NCI-H2081 treated with DMSO at 0.1 percent for 48 hours (cell line): ENCODE measurements at places on chromosomes 5 and 9.
A peak's percentile ranks its signal among the peaks of the same experiment; 100 is the strongest.

- DNase-seq = no peak
Measured at GRCh38 chr9:108642871-108643270, 212.9 kb downstream of the ACTL7B start.

- no peak for DNase-seq
Measured at GRCh38 chr9:21669701-21670100, 132.7 kb upstream of the MTAP start.

GRCh38 chr9:129391221-129391661 lies 213.2 kb upstream of the IER5L start:
- no peak for DNase-seq

DNA sequence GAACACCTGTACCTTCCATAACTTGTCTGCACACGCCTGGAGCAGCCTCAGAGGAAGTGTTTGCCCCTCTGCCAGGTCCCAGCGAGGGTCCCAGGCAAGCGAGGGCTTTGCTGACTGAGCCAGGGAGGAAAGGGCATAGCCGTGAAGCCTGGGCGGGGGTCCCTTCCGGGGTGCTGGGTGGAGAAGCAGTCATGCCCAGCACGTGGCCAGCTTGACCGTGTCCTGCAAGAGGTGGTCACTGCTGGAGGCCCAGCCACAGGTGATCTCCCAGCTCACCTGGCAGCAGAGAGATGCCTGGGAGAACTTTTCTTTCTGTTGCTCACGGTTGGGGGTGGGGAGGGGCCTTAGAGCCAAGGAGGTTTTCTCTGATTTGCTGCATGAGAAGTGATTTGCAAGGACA lies 195.3 kb downstream of the CACNA1B start:
- no peak for DNase-seq

GRCh38 chr9:71858102-71858798 lies 52.7 kb downstream of the ABHD17B start:
- no peak for DNase-seq

DNA sequence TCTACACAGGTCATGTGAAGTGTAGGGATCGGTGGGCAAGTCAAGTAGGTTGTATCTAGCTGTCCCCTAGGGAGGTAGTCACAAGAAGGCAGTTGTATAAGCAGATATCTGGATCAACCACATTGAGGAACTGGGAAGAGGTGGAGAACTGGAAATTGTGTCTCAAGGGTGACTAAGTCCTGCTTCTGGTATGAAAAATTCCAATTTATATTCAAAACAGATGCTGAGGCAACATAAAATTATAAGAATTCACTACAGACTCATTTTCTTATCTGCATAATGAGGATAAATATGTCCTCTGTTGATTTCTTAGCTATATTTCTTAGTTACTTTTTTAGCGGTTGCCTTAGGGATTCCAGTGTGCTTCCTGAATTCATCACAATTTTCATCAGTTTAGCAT lies 46.8 kb downstream of the GALNT12 start:
- DNase-seq = no peak

DNA sequence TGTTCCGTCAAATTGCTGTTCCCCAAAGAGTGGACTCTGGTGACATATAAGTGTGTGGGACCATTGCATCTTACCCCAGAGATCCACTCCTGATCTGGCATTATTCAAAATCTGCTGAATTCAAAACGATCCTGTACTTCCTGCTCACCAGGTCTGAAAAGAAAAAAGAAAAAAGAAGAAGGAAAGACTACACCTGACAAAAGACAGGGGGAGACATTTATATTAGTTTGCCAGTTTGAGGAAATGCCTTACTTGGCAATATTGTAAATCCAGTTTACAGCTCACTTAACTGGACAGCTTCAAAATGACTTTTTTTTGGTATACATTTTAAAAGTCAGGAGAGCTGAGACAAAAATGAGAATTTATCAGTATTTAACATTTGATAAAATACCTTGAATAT lies 15.0 kb upstream of the GRHPR start:
- no peak for DNase-seq

GRCh38 chr9:113511856-113512761 lies 48.6 kb downstream of the RGS3 start:
- DNase-seq = no peak

DNA sequence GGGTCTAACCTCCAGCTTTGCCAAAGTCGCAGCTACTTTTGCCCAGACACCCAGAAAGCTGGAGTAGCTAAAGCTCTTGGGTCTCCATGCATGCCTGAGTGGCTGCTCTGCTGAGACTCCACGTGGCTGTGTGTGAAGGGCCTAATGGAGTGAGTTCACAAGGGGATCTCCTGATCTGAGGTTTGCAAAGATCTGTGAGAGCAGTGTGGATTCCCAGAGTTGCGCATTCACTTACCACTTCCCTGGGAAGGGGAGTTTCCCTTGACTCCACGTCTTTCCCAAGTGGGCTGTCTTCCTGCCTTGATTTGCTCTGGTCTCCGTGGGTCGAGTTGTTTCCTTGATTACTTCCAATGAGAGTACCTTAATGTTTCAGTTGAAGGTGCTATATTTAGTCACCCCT lies 17.6 kb upstream of the CDKN2B start:
- no peak for DNase-seq

DNA sequence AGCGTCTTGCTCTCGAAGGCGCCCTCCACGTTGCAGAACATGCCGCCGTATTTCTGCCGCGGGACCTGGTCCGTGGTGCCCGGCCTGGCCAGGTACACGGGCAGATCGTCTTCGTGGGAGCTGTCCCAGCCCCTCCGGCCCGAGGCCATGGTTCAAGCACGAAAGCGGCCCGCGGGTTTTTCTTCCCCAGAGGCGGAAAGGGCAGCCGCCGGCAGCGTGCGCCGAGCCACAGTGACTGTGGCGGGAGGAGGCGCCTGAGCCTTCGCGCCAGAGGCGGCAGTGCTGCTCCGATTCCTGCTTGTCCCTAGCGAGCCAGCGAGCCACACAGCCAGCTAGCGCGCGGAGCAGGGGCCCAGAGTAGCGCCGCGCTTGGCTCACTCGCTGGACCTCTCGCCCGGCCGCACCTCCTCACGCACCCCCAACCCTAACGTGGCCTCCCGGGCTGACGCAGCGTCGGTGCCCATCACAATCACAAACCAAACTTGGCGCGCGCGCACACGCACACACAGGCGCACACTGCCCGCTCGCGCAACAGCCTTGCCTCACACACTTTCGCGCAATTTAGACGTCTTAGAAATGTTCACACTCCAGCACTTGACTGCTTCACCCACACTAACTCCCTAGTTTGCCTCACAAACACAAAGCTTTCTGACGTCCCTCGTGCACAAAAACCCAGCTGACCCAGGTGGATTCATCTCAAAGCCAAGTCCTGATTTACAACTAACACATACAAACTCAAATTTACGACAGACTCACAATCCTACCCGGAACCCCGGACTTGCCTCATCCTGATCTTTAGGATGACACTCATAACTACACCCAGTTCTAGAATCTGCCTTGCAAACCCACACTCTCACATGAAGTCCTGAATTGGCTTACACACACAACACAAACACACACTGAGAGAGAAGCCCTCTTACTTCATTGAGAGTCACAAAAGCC lies at the start of gene DPYSL3:
Gene DPYSL3, minus strand, starts transcription at position 359 of the 942 bp plus-strand sequence. Its CDS starts 210 bp downstream, at position 149.
- DNase-seq = peak; percentile 34

GRCh38 chr5:73297430-73297829 lies 124.4 kb downstream of the TMEM174 start:
- no peak for DNase-seq

GRCh38 chr9:82091100-82091499 lies 102.5 kb downstream of the SPATA31D1 start:
- no peak for DNase-seq

- DNase-seq = no peak
Measured at GRCh38 chr9:12876872-12877271, 102.1 kb downstream of the LURAP1L start.

- no peak for DNase-seq
Measured at GRCh38 chr5:34411470-34412346, 244.4 kb upstream of the RAI14 start.

GRCh38 chr5:73591102-73591695 lies 25.7 kb downstream of the UTP15 start:
- DNase-seq = peak; percentile 36

- no peak for DNase-seq
Measured at GRCh38 chr5:130571076-130571475, 594.0 kb downstream of the HINT1 start.

DNA sequence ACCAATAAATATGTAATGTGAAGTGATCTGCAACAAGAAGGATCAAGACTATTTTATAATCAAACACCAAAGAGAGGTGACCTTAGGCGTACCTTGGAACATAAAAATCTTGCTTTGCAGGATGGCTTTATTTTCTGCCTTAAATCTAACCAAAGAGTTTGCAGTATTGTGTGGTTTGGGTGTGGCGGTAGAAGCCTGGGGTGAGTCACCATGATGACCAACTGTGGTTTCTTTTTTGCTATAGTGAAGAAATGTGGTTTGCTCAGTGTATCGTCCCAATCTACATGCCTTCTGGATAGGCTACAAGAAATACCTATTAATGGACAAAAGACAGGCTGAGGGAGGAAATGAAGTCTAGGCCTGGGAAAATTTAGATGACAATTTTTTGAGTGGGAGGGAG lies 5.1 kb upstream of the CAST start:
- no peak for DNase-seq

GRCh38 chr5:40634154-40634553 lies 45.6 kb upstream of the PTGER4 start:
- no peak for DNase-seq

DNA sequence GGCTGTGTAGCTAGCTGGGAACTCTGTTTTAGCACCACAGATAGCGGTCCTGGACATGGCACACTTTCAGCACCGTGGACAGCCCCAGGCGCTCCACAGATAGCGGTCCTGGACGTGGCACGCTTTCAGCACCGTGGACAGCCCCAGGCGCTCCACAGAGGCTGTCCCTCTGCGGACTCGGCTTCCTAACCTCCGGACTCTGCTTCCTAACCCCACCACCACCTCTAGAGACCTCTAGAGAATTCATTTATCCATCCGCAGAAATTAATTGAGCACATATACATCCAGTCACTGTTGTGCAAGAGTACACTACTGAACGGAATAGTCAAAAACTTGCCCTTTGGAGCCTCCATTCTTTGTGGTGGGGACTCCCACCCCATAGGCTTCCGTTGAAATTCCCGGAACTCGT lies 27.4 kb downstream of the UNC5A start:
- DNase-seq = no peak

DNA sequence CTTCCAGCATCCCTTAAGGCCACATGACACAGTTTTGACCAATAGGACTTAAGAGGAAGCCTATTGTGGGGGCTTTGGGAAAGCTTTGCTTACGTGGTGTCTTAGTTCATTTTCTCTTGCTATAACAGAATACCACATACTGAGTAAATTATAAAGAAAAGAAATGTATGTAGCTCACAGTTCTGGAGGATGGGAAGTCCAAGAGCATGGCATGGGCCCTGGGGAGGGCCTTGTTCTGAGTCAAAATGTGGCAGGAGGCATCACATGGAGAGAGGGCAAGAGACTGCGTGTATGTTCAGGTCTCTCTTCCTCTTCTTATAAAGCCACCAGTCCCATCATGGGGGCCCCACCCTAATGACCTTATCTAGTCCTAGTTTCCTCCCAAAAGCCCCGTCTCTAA lies 68.6 kb upstream of the CPEB4 start:
- DNase-seq = no peak

DNA sequence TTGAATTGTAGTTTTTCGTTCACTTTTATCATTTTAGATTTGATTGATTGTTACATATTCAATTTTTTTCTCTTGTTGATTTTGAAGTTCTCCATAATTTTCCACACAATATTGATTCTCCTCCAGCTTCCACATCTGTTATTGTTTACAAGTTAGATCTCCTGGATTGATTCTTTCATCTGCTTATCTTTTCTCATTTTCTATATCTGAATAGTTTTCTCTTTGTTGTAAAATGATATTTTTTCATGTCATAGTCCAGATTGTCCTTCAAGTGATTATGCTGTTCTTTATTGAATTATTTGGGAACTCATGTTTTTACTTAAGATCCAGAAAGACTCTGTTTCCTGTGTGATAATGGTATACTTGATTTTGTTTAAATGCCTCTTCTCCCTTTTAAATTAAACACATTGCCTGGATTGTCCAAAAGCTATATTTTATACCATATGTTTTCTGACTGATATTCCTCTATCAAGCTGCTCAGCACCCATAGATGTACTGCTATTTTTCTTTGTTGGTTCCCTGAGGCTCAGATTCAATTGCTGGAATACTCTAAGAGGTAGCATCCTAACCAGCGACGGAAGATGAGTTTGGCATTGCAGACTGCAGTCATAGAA lies 206.6 kb upstream of the PRR16 start:
- DNase-seq = no peak

DNA sequence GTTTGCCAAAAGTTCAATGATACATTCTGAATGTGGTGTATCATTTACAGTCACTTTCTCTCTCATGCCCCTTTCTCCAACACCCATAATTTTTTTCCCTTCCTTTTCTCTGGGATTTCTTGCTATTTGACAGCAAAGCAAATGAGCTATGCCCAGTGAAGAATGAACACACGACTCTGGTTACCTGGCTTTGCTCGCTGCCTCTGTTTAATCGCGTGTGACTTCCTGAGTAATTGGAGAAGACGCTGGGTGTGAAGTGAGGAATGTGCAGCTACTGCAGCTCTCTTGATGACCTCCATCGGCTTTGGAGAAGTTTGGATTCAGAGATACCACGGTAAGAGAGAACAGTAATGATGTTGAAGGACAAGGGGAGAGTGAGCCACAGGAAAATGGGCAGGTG lies 651.8 kb downstream of the KIF4B start:
- DNase-seq = no peak

GRCh38 chr5:175489693-175490443 lies 11.5 kb downstream of the SFXN1 start:
- no peak for DNase-seq

DNA sequence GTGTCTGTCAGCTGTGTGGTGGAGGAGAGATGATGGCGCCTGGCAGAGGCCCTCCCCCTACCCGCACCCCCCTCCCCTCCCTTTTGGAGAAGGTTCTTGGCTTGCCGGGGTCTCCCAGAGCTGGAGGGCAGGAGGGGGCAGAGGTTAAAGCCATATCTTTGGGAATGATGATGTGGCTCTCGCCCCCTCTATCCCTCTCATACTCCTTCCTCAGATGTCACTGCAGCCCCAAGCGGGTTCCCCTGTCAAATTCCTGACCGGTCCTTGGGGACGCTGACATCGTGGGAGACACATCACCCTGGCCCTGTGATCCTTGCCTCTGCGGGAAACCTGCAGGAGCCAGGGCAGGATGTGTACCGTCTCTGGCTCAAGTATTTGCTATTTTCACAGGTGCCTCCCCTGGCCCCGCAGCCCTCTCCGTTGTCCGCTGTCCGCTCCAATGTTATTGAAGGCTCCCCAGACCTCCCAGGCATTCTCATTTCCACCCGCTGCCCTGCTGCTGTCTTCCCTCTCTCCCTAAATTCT lies 109.5 kb downstream of the FOXD1 start:
- DNase-seq = no peak

DNA sequence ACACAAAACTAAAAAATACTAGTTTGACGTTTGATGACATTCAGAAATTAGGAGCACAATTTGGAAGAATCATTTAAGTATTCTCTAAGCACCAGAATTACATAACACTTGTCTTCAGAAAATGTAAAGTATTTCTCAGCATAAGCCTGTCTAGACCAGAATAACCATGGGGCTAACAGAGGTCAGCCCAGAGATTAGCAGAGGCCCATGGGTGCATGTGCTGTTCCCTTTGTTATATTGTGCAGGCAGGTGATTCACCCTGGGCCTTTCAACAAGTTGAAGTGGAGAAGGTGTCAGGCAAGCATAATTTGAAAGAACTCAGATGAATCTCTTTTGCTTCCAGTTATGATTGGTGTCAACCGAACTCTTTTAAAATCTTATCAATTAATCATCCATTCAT lies 227.9 kb downstream of the LURAP1L start:
- DNase-seq = no peak
